Fibroblast of gingiva (primary cell): ENCODE measurements at places on chromosomes 1 and 21.

DNA sequence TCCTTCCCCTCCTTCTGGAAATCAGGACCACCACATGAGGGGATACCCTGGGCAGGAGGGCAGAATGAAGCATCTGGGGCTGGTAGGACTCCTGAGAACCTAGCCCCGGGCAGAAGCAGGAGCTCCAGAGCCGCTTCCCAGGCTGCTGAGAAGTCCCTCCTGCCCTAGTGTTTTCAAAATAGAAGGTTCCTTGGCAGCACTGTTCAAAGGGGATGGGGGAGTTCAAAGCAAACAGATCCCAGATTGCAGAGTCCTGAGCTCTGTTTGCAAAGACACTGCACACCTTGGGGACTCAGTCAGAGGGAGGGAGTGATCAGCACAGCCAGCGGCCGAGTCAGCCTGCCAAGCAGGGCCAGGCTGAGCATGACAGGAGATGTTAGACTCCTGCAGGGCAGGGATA is 177.8 kb downstream of the PTPRU start:
- no peak for DNase-seq

DNA sequence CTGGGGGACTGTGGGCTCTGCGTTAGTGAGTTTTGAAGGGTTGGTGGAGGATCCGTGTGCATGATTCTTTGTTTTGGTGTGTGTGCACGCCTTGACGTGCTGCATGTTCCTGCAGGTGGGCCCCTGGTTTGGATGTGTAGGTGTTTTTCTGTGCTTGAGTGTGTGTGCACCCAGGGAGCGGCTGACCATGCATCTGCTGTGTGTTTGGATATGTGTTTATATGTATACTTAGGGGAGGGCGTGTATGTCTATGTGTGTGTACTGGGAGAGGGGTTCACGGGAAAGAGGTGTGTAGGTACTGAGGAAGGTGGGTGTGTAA is 1.1 kb downstream of the VANGL2 start:
- no peak for DNase-seq

GRCh38 chr1:184682956-184683355 is 71.7 kb downstream of the EDEM3 start:
- no peak for DNase-seq

- DNase-seq, result peak; percentile 13
These were observed 245.2 kb downstream of the SDCCAG8 start for GRCh38 chr1:243501002-243501401.

DNA sequence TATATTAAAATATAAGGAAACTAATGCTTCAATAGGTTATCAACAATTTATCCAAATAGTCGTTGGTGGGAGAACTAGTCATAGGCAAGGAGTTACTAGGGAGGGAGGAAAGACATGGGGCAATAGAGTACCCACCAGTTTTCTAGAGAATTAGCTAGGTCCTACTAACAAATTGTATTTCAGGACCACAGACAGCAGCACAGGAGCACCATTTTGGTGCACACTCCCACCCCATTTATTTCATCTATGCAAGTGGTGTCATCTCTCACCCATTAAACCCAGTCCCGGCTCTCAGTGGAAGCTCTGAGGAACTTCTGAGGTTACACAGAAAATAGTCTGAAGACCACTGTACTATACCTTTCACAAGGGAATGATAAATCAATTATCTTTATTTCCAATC is 89.0 kb upstream of the BCAR3 start:
- no peak for DNase-seq

GRCh38 chr1:117389779-117390178 is 22.5 kb downstream of the MAN1A2 start:
- DNase-seq, result no peak

DNA sequence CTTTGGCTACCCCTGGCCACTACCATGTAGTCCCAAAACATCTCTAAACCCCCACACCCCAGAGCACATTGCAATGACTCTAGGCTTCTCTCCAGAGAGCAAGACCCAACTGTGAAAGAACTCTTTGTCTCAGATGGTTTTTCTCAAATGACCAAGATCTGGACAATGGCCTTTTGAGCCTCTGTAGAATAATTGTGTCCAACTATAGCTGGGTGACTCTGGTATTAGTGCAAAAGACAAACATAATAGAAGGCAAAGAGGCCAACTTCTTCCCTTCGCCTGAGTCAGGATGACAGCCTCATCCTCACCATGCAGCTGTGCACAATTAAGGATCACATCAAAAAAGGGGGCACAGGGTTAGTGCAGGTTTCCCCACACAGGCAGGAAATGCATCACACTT is 139.6 kb downstream of the BRINP2 start:
- DNase-seq, result no peak

- no peak for DNase-seq
These were observed 189.2 kb downstream of the SLC45A1 start for GRCh38 chr1:8506995-8507615.

- no peak for DNase-seq
These were observed 134.8 kb upstream of the KIF26B start for GRCh38 chr1:245019910-245020486.

- no peak for DNase-seq
These were observed 66.0 kb downstream of the GNG12 start for GRCh38 chr1:67767103-67767782.

- DNase-seq, result no peak
These were observed 29.6 kb downstream of the APP start for GRCh38 chr21:26140926-26141325.

- no peak for DNase-seq
These were observed 215.4 kb upstream of the PROX1 start for GRCh38 chr1:213772128-213773063.

DNA sequence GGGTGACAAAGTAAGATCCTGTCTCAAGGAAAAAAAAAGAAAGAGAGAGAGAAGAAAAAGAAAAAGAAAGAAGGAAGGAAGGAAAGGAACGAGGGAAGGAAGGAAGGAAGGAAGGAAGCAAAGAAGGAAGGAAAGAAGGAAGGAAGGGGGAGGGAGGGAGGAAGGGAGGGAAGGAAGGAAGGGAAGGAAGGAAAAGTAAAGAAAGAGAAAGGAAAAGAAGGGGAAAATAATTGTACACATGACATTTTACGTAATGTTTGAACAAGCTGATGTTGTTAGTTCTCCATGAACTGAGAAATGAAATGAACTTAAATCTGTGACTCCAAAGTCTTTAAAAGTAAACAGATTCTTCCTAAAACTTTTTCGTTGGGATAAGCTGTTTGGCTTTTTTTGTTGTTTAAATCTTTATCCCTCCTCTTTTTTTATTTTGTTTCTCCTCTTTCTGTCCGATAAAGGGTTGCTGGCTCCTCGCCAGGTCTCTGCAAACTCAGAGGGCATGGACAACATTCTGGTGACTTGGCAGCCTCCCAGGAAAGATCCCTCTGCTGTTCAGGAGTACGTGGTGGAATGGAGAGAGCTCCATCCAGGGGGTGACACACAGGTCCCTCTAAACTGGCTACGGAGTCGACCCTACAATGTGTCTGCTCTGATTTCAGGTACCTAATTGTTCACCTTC is 59.8 kb downstream of the IL12RB2 start:
- DNase-seq, result no peak

- no peak for DNase-seq
These were observed 63.1 kb downstream of the PTGFR start for GRCh38 chr1:78553859-78554258.

DNA sequence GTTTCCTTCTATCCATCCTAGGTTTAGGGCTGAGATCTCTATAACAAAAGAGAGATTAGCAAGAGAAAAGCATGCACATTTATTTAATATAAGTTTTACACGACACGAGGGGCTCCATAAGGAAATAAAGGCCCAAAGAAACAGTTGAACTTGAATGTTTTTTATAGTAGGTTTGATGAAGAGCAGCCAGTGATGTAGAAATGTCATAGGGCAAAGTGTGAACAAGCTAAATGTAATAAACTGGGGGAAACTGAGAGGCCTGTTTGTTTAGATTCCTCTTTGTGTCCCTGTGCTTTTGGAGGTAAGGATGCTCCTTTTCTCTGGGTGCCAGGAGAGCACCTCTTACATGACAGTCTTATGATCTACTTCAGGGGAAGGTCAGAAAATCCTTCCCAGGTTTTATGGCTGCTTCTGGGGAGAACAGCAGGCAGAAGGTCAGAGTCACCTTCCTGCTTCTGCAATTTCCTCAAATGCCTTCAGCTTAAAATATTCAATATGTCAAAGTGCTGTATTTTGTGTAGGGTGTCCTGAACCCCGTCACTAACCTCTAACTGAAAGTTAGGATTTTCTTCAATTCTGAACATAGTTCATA is 9.5 kb upstream of the HORMAD1 start:
- no peak for DNase-seq

GRCh38 chr1:198480876-198481275 is 59.6 kb downstream of the ATP6V1G3 start:
- no peak for DNase-seq

DNA sequence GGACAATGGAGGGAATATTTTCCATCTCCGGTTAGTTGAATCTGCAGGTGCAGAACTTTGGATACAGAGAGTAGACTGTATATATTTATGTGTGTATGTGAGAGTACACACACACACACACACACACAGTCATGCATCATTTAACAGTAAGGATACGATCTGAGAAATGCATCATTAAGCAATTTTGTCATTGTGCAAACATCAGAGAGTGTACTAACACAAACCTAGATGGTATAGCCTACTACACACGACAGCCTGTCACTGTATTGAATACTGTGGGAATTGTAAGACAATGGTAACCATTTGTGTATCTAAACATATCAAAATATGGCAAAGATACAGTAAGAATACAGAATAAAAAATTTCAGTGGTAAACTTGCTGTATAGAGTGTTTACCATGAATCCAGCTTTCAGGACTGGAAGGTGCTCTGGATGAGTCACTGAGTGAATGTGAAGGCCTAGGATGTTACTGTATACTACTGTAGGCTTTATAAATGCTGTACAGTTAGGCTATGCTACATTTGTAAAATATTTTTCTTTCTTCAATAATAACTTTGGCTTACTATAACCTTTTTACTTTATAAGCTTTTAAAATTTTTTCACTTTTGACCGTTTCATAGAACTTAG is 138.5 kb downstream of the ZZZ3 start:
- no peak for DNase-seq

- DNase-seq, result no peak
These were observed 11.8 kb downstream of the ITGB2 start for GRCh38 chr21:44908908-44909307.

DNA sequence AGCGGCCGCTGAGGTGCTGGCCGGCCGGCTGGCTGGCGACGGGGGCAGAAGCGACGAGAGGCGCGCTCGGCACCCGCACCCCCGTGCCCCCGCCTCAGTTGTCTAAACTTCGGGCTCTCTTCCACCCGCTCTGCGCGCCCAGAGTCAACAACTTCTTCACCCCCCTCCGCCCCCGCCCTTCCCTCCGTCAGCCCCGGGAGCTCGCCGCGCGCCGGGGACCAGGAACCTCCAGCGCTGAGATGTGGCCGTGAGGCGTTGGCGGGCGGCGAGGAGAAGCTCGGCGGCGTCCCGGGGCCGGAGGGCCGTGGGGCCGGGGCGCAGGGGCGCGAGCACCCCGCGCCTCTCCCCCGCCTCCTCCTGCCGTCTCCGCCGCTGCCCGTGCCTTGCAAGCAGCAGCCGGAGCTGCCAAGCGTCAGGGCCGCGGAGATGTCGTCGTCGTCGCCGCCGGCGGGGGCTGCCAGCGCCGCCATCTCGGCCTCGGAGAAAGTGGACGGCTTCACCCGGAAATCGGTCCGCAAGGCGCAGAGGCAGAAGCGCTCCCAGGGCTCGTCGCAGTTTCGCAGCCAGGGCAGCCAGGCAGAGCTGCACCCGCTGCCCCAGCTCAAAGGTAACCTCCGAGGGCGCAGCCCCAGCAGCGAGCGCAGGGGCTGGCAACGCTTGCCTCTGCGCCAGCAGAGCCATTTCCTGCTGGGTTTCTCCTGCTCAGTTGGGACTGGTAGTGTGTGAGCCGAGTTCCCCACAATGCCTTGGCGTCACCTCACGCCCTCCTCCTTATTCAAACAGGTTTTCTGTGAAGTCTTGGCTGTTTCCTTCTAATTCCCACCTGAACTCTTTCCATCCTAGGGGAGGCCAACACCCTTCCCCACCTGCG is 710 bp downstream of the PPP2R5A start:
- DNase-seq, result peak; percentile 48

DNA sequence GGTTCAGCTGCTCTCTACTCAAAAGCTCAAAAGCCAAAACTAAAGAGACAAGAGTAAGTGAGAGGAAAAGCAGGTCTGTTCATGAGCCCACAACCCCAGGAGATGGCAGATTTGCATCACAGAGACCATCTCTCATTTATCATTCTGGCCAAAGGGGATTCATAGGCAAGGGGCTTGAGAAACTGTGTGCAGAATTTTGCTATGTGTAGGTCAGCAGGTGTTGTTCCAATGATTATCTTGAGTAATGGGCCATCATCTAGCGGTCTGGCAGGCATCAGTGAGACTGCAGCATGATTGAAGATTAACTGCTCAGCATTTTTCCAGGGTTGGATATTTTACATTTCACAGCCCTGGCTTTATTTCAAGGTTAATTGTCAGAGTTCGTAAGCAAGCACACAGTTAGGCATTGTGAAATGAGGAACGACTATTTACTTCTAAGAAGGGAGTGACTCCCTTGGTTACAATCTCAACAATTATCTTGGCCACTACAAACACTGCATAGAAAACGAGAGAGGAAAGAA is 1204.6 kb upstream of the TMPRSS15 start:
- peak; percentile 19 for DNase-seq

DNA sequence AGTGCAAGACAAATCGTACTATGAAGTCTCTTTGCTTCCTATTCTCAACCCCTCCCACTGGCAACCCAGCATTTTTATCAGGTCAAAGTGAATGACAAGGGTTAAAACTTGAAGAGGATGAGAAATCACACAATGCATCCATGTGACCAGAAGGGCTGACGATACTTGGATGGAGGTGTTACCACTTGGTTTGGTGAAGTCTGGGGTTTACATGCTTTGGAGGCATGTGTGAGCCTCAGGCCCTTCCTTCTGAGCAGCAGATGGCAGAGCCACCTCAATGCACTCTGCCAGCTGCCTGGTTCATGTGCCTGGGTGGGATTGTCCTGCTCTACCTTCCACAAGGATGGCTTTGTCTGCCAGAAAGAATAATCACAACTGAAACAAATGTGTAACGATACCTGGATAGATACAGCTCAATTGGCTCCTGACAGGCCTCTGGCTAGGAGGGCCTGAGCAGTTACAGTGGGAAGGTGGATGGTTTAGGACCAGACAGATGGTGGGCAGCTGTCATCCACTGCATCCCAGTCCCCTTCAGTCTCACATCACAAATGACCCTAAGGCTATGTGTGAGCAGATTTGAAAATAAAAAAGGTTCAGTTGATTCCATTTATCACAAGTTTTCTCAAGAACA is 51.5 kb upstream of the CNIH3 start:
- no peak for DNase-seq

DNA sequence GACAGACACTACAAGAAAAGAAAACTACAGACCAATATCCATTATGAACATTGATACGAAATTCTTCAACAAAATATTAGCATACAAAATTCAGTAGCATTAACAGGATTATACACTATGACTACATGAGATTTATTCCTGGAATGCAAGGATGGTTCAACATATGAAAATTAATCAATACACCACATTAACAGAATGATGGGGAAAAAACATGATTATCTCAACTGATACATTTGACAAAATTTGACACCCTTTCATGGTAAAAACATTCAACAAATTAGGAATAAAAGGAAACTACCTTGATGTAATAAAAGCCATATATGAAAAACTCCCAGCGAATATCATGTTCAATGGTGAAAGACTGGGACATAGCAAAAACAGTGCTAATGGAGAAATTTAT is 31.5 kb downstream of the TRPM2 start:
- no peak for DNase-seq
